ENCODE measurements at places on chromosomes 11 and 22.

GRCh38 chr11:20293531-20293930, 70.0 kb upstream of the HTATIP2 start:
- H3K36me3 ChIP-seq: no peaks in the 10 kb centered on the region
- DNase-seq: no peak
- H3K4me1 ChIP-seq: no peaks in the 10 kb centered on the region
- H3K27ac ChIP-seq: no peak overlapping the region

DNA sequence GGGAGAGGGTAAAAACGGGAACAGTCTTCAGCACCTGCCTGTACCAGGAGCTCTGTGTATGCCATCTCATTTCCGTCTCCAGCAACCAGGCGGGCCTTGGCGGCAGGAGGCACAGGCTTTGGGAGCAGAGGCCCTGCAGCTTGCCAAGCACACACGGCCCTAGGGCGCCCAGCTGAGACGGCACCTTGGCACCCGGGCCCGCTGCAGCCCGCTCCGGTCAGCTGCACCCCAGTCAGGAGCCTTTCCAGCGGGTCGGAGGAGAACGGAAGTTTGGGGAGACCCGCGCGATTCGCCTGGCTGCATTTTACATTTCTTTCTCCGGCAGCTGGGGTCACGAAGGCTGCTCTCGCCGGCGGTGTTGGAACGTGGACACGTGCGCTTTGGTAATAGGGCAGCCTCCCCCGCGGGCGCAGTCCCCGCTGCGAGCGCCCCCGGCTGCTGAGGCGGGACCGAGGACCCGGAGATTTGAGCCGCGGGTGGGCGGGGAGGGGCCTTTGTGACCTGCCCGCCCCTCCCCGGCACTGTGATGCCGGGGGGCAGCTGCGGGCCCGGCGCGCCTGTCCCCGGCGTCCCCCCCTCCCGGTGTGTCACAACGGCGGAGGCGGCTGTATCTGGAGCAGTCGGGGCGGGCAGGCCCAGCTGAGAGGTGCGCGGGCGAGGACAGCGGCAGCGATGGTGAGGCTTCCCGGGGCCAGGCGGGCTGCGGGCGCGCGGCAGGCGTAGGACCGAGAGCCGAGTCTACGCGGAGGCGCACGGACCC, at the start of gene TUBA8:
Gene TUBA8 (plus strand): TSS at position 616 of the 760 bp plus-strand sequence. CDS start 57 bp downstream, at position 673.
- no peaks in the 10 kb centered on the region for H3K36me3 ChIP-seq
- H3K27ac ChIP-seq: no peak within 1 kb of the TSS
- H3K27me3 ChIP-seq: peaks cover 13% of the 10 kb centered on the region
- H3K4me1 ChIP-seq: peaks cover 8% of the 10 kb centered on the region
- DNase-seq: peak; percentile 28

- peak; percentile 63 for DNase-seq
- no peak overlapping the region for H3K27ac ChIP-seq
- H3K4me3 ChIP-seq: no peak overlapping the region
- peaks cover 43% of the 10 kb centered on the region for H3K4me1 ChIP-seq
- no peaks in the 10 kb centered on the region for H3K36me3 ChIP-seq
- no peaks in the 10 kb centered on the region for H3K27me3 ChIP-seq
Observed at GRCh38 chr22:17920145-17920605, 104.2 kb downstream of the MICAL3 start.

DNA sequence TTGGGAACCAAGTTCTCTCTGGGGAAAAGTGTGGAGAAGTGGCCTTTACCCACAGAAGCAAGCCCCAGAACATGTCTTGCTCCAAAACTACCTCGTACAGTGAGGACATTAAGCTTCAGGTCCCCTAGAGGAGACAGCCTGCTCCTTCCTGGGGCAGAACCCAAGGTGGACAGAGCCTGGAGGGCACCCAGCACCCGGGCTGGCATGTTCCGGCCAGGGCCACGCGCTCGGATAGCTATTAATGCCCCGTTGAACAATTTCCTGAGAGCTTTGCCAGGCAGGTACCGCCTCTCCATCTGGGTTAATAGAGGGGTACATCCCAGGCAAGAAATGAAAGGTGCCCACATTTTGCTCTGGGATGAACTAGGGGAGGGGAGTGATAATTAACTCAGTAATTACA, 169.0 kb upstream of the GRK3 start:
- H3K36me3 ChIP-seq: no peaks in the 10 kb centered on the region
- no peak overlapping the region for H3K4me3 ChIP-seq

GRCh38 chr11:32400196-32400595, 35.1 kb downstream of the WT1 start:
- peaks cover 17% of the 10 kb centered on the region for H3K27me3 ChIP-seq
- no peaks in the 10 kb centered on the region for H3K36me3 ChIP-seq
- no peaks in the 10 kb centered on the region for H3K4me1 ChIP-seq

DNA sequence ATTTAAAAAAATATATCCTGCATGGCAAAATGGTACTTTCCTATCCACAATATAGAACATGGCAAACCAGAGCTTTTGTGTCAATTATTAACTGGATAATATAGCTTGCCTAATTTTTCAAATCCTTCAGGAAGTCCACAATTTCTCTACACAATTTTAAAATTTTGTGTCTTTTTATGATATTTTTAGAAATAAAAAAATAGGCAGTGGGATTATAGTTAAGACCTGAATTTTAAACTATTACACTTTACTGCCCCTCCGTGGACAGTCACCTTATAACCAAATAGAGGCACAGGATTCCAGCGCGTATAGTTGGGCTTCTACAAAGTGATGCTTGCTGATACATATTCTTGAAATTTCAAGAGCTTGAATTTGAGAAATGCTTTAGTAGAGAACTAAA, 2.1 kb upstream of the DMC1 start:
- H3K27ac ChIP-seq: no peak overlapping the region
- H3K4me1 ChIP-seq: peaks cover 10% of the 10 kb centered on the region
- no peaks in the 10 kb centered on the region for H3K27me3 ChIP-seq
- no peak overlapping the region for H3K4me3 ChIP-seq
- peak; percentile 22 for DNase-seq

- no peak overlapping the region for H3K4me3 ChIP-seq
- H3K27me3 ChIP-seq: no peaks in the 10 kb centered on the region
- no peak overlapping the region for H3K27ac ChIP-seq
- H3K36me3 ChIP-seq: no peaks in the 10 kb centered on the region
- DNase-seq: peak; percentile 27
- H3K4me1 ChIP-seq: peaks cover 7% of the 10 kb centered on the region
Observed at GRCh38 chr11:58914821-58915543, 24.3 kb upstream of the GLYATL1 start.

DNA sequence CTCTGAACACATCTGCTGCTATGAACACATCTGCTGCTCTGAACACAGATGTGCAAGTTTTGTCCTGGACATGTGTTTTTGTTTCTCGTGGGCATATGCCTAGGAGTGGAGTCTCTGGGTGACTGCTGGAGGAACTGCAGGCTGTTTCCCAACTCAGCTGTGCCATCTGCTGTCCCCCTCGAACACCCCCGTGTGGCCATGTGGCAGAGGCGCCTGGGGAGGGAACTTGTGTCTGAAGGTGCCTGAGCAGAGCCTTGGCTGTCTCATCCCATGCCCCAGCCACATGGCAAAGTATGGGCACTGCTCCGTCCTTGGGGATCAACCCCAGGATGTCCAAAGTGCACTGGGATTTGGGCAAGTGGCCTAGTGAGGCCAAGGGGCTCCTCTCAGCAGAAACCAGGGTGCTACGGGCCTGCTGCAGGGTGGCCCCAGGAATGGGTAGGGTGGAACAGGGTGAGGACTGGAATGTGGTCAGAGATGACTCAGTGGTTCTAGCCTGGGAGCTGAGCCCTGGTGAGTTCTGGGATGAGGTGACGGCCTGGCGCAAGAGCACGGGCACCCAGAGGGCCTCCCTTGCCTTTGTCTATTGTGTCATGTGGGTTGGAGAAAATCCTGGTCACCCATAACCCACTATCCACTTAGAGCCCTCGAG, 14.7 kb downstream of the GATD1 start:
- no peak overlapping the region for H3K27ac ChIP-seq
- H3K4me1 ChIP-seq: peaks cover 7% of the 10 kb centered on the region
- H3K36me3 ChIP-seq: peaks cover 25% of the 10 kb centered on the region

DNA sequence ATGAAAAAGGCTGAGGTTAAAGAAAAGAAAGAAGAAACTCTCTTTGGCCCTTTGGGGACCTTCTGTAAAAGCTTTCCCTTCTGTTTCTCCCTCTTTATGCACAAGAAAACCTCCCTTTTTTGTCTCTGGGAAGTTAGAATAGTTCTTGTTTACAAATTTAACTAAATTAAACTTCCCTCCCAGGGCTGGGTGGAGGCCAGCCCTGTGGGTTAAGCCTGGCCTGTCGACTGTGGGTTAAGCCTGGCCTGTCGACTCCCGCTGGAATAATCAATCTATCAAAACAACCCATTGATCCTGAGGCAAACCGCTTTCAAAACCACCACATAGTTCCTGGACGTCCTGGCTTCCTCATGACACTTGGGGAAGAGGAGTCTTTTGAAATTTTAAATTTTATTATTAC, 1.2 kb upstream of the DRG1 start:
- no peak for DNase-seq
- no peak overlapping the region for H3K4me3 ChIP-seq
- no peak overlapping the region for H3K27ac ChIP-seq
- peaks cover 5% of the 10 kb centered on the region for H3K36me3 ChIP-seq
- H3K4me1 ChIP-seq: peaks cover 5% of the 10 kb centered on the region
- H3K27me3 ChIP-seq: no peaks in the 10 kb centered on the region

DNA sequence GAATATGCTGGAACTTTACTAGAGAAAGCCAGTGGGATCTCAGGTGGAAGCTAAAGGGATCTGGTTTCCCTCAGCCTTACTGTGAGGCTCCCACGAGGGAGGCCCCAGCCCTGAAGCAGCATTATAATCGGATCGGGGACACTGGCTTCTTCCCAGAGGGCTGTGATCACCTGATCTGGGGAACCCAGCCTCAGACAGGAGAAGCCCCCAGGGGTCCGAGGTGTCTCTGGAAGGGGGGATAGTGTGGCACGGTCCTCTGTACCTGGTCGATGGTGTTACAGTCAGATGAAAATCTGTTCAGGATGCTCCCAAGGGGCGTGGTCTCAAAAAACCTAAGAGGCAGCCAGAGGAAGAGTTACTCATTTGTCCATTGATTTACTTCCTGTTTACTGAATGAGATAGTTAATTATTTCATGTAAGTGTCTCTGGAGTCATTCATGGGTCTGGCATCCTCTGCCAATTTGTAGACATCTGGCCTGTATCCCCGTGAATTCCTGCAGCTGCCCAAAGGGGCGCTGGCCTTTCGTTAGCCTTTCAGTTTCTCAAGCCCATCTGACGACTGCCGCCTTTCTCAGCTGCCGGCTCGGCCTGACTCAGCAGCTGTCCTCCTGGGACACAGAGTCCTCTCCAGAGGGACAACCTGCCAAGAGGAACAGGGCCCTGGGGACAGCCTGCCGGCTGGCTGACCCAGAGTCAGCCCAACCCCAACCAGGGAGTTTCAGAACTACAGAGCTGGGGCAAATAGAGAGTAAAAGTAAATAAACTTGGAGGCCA, 17.0 kb upstream of the KCNJ11 start:
- no peak overlapping the region for H3K27ac ChIP-seq
- no peaks in the 10 kb centered on the region for H3K36me3 ChIP-seq
- no peaks in the 10 kb centered on the region for H3K27me3 ChIP-seq
- H3K4me3 ChIP-seq: no peak overlapping the region
- no peak for DNase-seq

DNA sequence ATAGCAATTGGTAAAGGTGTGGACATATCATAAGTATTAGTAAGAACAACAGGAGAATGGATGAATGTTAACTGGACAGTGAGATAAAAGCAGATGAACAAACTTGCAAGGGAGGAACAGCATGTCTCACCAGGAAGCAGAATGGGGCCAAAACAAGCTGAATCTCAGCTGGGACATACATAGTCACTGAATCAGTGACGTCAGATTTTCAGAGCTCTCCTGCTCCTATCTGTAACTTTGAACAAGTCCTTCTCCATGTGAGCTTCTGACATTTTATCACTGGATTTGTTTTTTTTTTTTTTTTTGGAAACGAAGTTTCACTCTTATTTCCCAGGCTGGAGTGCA, 118.7 kb downstream of the BBOX1 start:
- H3K4me3 ChIP-seq: no peak overlapping the region
- no peaks in the 10 kb centered on the region for H3K27me3 ChIP-seq
- peaks cover 2% of the 10 kb centered on the region for H3K4me1 ChIP-seq
- peak overlapping the region; percentile 19 for H3K27ac ChIP-seq

GRCh38 chr22:40176921-40177737, 596 bp upstream of the TNRC6B start:
- no peaks in the 10 kb centered on the region for H3K27me3 ChIP-seq
- peak overlapping the region; percentile 78 for H3K27ac ChIP-seq
- peak; percentile 54 for DNase-seq
- peak overlapping the region; percentile 96 for H3K4me3 ChIP-seq
- peaks cover 20% of the 10 kb centered on the region for H3K4me1 ChIP-seq
- no peaks in the 10 kb centered on the region for H3K36me3 ChIP-seq

DNA sequence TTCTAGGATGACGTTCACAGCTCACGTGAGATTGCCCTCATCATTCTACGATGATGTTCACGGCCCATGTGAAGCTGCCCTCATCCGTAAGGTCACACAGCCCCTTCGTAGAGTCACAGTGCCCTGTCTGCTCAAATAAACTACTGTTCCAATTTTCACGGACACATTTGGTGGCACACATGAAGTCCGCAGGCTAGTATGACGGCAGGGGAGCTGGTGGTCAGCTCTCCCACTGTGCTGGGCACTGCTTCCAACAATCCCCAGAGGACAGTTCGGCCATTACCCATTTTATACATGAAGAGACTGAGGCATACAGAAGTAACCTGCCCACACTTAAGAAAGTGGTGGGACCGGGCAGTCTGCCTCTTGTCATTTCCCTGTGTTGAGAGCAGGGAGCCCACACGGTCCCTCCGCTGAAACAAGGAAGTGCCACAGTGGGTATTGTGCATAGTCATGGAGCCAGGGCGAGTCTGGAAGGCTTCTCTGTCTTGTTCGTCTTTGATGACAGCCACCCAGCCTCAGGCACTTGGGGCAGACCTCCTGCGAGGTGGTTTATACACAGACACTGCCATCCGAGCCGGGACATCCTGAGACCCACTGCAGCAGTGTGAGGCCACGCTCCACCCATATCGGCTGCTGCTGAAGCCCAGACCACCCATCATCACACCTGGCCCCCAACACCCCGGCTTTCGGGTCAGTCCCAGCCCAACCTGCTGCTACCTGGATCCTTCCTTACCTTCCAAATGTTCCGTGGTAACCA, 114.3 kb downstream of the PHF21B start:
- no peak for DNase-seq
- no peaks in the 10 kb centered on the region for H3K4me1 ChIP-seq
- no peak overlapping the region for H3K27ac ChIP-seq
- no peaks in the 10 kb centered on the region for H3K27me3 ChIP-seq
- no peak overlapping the region for H3K4me3 ChIP-seq

- no peak overlapping the region for H3K27ac ChIP-seq
- no peaks in the 10 kb centered on the region for H3K4me1 ChIP-seq
- DNase-seq: no peak
- H3K4me3 ChIP-seq: no peak overlapping the region
- no peaks in the 10 kb centered on the region for H3K27me3 ChIP-seq
Observed at GRCh38 chr11:48142889-48143288, 73.7 kb upstream of the OR4B1 start.

GRCh38 chr11:46003572-46003971, 81.1 kb downstream of the LARGE2 start:
- no peaks in the 10 kb centered on the region for H3K36me3 ChIP-seq
- no peak overlapping the region for H3K27ac ChIP-seq
- no peaks in the 10 kb centered on the region for H3K27me3 ChIP-seq
- H3K4me3 ChIP-seq: no peak overlapping the region

- H3K27ac ChIP-seq: no peak overlapping the region
- H3K36me3 ChIP-seq: no peaks in the 10 kb centered on the region
Observed at GRCh38 chr11:119585043-119585781, 143.8 kb downstream of the NECTIN1 start.
